Frontal cortex (tissue), 4 donors: ENCODE measurements at places on chromosomes 4 and X. TPM values are rescaled to one million over a fixed set of nuclear protein-coding genes. Genes with fewer than 3 reads are reported as not detected.

DNA sequence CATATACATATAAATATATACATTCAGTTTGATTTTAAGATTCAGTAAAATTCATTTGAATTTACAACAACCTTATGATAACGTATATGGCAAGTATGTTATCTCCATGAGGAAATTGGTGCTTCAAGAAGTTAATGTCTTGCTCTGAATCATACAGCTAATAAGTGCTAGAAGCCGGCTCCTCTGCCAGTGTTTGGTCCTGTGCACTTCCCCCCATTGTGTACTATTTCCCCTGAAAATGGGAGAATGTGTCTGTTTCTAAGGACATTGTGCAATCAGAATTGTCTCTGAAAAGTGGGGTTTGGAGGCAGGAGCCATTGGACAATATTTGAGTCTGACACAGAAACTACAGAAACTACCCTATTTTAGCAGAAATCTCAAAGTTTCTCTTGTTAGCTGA lies 135.9 kb downstream of the CPE start:
- DNase-seq: no peak

GRCh38 chr4:48296365-48296764 lies 26.7 kb upstream of the TEC start:
- no peak for DNase-seq

DNA sequence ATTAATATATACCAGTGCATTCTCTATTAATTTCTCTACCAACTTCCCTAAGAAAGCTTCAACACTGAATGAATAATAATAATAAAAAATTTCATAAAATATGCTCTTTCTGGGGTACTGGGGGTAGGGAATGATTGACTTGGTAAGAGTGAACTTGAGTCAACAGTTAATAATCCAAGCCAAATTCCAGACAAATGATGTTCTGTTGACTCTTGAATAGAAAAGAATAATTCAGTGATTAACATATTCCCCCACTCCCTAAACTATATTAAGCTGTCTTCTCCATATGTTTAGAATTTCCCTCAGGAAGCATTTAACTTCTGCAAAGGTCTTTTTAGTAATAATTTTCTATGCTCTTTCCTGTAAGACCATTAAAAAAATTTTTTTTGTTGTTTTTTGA lies 12.3 kb downstream of the PGRMC2 start:
- DNase-seq: no peak

DNA sequence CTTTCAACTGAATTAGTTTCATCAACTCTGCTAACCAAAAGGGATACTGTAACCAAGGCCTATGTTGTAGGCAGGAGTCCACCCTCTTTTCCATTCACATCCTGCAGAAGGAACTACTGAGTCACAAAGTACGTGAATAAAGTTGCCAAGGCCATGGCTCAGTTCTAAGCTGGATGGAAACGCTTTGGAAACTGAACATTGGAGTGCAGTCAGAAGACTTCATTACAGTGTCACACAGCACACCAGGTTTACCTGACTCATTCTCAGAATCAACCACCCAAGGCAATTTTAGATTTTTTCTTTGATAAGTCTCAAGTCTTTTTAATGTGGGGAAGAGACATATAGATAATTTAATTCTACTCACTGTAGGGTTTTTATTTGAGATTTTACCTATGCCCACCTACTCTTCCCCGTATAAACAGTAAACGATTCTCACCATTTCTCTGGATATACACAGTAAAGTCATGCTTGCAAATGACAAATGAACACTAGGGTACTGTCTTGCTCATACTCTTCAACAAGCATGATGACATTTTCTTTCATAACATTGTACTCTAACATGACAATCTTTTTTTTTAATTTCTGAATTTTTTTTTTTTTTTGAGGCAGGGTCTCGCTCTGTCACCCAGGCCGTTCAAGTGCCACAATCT lies 58.9 kb upstream of the RBM47 start:
- DNase-seq: no peak

- DNase-seq: no peak
Observed at GRCh38 chr4:178881937-178882336, 1439.7 kb upstream of the AGA start.

GRCh38 chrX:72609313-72609712 lies 36.7 kb upstream of the HDAC8 start:
- no peak for DNase-seq

DNA sequence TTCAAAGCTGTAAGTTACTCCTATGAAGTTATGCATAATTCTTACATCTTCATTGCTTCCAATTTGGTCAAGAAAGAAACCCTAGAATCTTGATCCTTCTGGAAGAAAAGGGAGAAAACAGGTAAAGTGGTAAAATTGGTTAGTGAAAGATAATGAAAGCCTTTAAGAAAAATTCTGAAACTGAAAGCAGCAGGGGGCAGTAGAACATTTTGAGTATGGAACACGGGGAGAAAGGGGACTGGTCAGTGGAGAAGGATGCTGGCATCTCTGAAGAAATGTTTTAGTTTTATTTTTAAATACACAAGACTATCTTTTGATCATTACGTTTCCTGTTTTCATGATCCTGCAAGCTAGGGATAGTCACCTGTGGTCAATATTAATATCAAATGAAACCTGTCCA lies 54.3 kb downstream of the SLIT2 start:
- no peak for DNase-seq

DNA sequence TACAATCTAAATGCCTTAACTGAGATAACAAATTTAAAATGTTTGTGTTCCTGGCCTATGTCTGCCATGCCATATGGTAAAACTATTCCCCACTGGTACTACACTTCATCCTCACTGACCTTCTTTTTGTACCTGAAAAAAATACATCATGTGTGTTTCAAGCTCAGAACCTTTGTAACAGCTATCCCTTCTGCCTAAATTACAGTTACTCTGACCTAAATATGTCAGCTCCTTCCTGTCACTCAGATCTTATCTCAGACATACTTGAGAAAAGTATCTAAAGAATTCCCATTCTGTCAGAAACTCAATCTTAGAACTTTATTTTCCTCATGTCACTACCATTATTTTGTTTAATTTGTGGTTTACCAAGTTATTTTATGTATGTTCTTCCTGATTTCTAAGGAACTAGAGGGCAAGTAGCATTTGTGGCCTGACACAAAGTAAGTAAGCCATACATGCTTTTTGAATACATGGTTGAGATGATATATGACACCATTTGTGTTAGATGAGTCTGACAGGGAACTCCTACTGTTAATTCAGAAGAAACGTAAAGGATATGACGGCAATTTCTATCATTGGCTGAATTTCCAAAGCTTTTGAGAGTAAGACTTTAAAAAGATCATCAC lies 456.5 kb upstream of the NDST3 start:
- DNase-seq: no peak

- no peak for DNase-seq
Observed at GRCh38 chr4:96912716-96913115, 1072.8 kb downstream of the PDHA2 start.

DNA sequence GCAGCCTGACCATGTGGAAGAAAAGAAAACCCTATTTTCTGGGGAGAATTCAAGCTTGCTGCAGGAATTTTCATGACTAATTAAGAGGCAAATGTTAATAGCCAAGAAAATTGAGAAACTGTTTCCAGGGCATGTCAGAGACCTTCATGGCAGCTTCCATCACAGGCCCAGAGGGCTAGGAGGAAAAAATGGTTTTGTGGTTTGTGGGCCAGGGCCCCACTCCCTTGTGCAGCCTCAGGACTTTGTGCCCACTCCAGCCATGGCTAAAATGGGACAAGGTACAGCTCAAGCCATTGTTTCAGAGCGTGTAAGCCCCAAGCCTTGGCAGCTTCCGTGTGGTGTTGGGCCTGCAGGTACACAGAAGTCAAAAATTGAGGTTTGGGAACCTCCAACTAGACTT lies 282.9 kb downstream of the DCAF12L2 start:
- DNase-seq: no peak

The HSD17B13 gene
- total RNA-seq: 0.41 TPM

The TCEAL7 gene
- 107 TPM for total RNA-seq

The OPN1MW gene
- total RNA-seq: not detected

The DSPP gene
- total RNA-seq: 0.41 TPM
